ENCODE measurements at places on chromosomes 11 and 22.
A peak's percentile ranks its signal among the peaks of the same experiment; 100 is the strongest.

DNA sequence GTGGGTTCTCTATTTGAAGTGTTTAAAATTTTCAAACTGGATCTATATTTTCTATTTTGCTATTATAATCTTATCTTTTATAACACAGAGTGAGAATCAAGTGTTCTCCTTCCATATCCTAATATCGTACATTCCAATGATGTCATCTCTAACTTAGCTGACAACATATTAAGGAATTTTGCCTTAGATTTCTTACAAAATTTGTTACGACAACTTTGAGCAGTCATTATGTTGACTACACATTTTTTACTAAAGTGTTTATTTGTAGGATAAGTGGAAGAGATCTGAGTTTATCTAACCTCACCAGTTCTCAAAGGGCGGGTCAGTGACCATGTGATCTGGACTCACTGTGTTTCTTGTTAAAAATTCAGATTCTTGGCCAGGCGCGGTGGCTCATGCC lies 12.7 kb downstream of the BTG4 start:
- DNase-seq, result no peak

DNA sequence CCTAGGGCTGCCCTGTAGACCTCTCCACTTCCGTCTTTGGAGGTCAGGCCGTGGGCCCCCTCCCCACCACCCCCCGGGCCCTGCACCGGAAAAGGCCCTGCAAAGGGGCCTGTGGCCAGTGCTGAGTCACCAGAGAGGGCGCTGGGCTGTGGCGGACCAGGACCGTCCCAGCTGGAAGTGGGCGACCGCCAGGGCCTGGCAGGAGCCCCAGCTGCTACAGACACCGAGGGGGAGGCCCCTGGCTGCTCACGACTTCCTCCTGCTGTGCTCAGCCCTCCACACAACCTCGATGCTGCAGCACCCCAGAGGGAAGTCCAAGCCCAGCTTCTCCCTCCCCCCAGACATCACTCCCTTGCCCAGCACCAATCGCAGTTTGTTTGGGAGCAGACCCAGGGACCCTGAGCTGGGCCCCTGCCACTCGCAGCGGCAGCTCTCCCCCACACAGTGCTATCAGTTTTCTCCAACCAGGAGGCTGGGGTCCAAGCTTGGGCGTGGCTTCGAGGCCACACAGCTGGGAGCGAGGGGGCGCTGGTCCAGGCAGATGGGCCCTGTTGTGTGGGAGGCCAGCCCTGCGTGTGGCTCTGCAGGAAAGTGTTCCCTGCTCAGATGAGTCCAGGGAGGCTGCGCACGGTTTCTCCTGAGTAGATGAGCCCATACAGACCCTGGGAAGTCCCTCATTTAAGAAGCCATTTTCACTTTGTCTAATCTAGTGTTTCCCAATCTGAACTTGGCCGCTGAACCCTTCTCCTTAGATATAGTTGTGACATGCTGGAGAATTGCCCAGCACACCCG lies 5.6 kb upstream of the SH3BP1 start:
- peak; percentile 77 for DNase-seq

DNA sequence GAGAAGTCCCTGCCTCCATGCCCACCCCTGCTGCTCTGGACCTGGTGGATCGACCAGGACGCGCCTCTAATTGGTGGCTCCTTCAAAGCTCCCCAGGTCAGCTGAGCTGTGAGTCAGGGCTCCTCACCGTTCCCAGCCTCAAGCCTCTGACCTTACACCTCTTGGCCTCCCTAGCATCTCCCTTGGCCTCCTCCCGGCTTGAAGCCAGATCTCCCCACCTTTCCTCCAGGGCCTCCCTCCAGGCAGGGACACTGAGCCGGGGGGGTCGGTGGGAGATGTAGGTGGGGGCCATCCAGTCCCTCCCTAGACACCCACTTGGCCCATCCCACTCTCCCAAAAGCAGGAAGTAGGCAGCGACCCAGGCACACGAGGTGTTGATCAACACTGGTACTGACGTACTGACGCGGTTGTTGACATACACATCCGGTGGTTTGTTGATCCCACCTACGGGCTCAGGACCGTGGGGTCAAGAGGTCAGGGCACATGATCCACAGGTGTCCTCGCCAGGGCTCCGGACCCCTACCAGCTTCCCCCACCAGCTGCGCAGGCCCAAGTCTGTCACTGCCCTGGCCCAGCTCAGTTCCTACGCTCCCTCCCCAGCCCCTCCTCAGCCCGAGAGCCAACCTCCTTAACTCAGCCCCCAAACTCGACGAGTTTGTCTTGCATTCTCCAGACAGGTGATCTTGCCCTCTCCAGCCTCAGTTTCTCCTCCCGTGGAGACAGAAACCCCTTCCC lies 802 bp downstream of the ATG2A start:
- DNase-seq, result no peak

DNA sequence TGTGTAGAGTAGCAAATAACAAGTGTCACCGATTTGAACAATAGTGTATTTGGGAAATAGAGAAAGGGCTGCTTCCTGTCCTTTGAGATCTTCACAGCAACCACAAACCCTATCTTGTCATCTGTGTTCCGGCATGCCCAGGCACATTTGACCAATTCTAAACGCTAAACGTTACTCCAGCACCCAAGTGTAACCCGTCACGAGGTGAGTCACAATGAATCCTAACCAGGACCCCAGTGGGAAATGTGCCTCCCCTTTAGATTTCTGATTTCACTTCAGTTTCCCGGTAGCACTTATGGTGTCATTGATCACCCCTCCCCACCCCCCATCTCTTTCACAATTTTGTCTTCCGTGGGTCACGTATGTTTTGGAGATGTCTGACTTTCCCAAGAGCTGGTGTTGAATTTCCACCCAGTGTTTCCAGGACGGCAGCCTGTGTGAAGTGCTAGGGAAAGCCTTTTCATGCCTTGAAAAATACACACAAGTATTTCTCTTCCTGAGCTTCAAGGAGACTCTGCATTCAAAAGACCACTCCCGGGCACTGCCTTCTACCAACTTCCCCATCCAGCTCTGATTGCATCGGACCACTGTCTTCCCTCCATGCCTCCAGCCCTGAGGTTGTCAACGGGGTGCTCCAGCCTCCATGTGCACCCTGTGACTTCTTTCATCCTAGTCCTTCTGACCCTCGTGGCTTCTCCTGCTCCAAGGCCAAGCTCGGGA lies 10.5 kb upstream of the C11orf24 start:
- no peak for DNase-seq

DNA sequence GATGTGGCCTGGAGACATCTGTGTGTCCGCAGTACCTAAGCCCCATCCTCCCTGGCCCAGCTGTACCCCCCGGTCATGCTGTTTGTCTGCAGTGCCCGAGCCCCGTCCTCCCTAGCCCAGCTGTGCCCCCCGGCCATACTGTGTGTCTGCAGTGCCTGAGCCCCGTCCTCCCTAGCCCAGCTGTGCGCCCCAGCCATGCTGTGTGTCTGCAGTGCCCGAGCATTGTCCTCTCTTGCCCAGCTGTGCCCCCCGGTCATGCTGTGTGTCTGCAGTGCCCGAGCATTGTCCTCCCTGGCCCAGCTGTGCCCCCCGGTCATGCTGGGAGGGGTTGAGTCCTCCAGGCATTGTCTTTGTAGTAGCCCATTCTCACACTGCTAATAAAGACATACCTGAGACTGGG lies 7.6 kb upstream of the ARSA start:
- DNase-seq, result no peak

DNA sequence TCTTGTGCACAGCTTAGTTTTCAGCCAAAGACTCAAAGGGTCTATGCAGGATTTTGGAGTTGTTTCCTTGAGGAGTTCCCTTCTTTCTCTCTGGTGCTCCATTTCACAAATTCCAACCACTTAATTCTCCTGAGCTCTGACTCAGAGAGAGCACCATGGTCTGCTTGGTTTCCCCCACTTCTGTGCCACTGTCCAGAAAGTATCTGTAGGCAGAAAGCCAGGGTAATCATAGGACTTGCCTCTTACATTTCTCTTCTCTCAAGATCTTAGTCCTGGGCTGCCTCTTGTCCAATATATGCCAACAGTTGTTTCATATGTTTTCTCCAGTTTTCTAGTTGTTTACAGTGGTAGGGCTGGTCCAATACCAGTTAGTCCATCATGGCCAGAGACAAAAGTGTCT lies 6.4 kb upstream of the MRGPRD start:
- DNase-seq, result no peak

DNA sequence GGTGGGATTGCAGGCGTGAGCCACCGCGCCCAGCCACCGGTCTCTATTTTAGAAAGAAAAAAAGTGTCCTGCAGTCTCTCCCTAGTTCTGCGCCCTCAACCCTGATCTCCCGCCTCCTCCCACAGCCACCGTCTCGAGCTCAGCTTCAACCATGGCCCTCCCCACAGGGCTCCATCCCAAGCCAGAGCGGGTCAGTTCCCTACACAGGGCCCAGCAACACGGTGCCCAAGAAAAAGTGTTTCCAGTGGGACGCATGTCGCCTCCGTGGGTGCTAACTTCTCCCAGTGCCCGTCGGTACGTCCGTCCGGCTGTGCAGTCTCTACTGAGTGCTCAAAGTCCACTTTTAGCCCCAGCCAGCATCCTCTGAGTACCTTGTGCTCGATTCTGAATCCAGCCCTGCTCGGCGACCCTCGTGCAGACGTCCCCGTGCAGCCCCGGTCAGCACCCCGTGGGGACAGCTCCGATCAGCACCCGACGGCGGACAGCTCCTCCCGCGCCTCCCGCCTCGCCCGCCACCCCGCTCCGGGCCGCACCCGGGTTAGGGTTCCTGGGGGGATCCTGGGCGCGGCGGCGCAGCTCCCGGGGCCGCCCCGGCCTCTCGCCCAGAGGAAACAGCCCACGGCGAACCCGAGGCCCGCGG lies 657 bp upstream of the MAPK8IP2 start:
- DNase-seq, result no peak

- no peak for DNase-seq
These were observed 46.4 kb upstream of the ARHGAP42 start for GRCh38 chr11:100640646-100641045.

GRCh38 chr11:94550513-94550912 lies 6.8 kb downstream of the FUT4 start:
- DNase-seq, result no peak

DNA sequence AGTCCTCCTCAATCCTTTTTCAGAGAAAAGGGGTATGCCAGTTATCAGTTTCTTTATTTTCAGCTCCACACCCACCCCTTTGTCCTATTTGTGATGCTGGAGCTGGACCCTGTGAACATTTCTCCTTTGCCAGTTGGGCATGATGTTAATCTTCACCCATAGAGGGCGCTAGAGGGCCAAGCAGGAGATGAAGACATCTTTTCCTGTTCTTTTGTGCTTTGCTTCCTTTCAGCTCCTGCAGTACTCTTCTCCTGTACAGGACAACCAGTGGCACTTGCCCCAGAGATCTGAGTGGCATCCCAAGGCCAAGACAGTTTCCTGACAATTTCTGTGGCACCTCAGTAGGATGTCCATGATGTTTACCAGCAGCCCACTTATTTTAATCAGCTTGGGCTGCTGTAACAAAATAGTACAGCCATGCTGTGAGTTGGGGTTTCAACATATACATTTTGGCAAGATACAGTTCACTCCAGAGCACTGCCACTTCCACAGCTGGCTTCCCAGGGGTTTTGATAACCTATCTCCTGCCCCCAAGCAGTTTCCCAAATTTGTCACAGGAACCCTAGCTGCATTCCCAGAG lies 4.6 kb downstream of the SAA2 start:
- peak; percentile 31 for DNase-seq

DNA sequence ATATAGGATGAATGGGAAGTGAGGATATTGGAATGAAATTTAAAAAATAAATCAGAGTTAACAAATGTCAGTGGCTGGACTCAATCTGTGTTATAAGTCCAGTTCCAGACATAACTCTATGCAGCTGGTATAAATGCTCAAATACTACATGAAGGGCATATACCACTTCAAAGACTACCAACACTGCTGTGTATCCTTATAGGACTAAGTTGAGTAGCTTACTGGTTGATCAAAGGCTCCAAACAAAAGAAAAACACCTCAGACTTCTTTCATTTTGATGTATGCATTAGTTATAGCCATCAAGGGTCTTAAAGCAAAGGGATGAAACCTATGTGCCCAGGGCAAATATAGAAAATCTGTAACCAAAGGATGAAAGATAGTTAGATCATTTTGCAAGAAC lies 86.2 kb downstream of the PAK1 start:
- no peak for DNase-seq

DNA sequence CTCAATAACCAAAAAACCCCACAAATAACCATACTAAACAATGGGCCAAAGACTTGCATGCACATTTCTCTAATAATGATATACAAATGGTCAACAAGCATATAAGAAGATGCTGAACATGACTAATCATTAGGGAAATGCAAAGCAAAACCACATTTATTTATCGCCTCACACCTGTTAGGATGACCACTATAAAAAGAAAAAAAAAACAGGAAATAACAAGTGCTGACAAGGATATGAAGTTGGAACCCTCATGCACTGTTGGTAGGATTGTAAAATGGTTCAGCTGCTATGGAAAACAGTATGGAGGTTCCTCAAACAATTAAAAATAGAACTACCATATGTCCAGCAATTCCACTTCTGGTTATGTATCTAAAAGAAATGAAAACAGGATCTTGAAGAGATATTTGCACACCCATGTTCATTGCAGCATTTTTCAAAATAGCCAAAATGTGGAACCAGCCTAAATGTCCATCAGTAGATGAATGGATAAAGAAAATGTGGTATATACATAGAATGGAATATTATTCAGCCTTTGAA lies 66.2 kb downstream of the AMBRA1 start:
- DNase-seq, result no peak

GRCh38 chr11:119205080-119205479 lies 1.1 kb upstream of the CBL start:
- DNase-seq, result no peak

DNA sequence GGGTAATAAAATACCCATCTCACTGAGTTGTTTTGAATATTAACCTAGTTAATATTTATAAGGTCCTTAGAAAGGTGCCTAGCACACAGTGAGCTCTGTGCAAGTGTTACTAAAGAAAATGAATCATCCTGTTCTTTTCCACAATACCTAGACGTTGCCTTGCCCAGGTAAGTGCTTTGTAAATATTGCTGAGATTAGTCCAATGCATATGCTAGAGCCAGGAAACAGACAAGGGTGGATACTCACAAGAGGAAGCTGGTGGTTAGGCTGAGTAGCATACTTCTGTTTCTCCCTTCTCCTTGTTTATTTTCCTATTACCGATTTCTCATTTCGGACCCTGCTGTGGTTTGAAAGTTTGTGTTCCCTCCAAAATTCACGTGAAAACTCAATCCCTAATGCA lies 58.1 kb upstream of the BARX2 start:
- no peak for DNase-seq

DNA sequence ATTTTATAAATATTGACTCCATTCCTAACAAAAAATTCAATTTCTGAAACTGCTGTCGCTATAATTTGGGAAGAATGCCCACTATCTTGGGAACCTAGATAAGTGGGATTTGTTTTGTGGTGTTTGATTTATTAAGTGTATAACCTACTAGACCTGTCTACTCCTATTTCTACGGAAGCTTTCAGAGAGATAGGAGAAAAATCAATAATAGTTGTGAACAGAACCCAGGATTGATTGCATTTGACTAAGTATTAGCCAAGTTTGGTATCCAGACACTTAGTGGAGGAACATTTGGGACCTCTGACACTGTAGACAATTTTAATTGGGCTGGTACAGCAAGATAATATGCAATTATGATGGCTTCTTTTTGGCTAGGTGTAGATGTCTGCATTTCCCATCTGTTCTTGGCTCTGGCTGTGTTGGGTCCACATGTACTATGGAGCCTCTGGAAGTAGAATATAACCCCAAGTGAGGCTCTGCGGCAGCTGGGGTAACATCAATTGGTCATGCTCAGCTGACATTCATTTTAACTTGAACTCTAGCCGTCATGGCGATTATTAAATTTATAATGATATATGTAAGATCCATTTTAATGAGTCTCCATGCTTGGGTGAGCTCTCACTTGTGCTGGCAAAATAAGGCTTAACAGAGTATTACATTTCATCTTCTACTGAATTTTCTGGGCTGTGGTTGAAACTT lies 111.5 kb upstream of the E2F8 start:
- DNase-seq, result no peak
